ENCODE measurements at places on chromosomes 2 and 18. TPM values are rescaled to one million over a fixed set of nuclear protein-coding genes. Genes with fewer than 3 reads are reported as not detected.

- H3K27ac ChIP-seq, result no peak overlapping the region
- H3K36me3 ChIP-seq, result no peaks in the 10 kb centered on the region
- no peak overlapping the region for H3K4me3 ChIP-seq
- no peaks in the 10 kb centered on the region for H3K27me3 ChIP-seq
Observed at GRCh38 chr2:191577605-191578004, 100.3 kb upstream of the NABP1 start.

DNA sequence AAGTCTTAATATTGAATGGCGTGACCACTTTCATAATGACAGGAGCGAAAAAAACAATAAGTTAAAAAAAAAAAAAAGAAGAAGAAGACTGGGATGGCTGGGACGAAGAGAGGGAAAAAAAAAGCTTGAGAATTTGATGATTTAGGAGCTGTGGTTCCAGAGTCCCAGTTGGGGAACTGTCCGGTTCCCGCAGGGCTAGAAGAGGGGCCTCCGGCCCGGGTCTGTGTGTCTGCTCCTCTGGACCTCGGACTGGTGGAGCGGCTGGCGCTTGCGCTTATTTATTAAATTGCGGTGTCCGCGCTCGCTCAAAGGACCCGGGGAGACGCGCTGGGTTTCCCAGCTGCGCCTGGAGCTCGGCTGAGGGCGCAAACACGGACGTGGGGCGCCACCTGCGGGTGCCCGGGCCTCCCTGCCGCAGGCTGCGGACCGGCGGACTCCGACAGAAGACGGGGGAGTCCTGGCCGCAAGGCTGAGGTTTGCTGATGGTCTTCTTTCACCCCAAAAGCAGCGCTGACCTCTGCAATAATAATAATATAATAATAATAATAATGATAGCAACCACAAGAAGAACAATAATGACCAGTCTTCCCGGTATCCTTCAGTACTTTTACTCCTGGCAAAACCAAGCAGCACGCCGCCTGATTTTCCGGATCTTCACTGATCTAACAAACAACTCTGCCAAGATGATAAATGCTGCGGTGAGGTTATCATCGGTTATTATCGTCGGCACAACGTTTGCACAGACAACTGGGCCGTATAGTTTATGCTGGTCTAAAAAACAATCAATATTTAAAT is at the start of gene CBLN2:
Gene CBLN2 (minus strand): TSS at position 251 of the 795 bp plus-strand sequence. CDS start 2,182 bp downstream, outside the sequence.
- peaks cover 49% of the 10 kb centered on the region for H3K27me3 ChIP-seq
- H3K4me3 ChIP-seq, result peak within 1 kb of the TSS; percentile 55
- no peak within 1 kb of the TSS for H3K27ac ChIP-seq
- no peaks in the 10 kb centered on the region for H3K4me1 ChIP-seq

DNA sequence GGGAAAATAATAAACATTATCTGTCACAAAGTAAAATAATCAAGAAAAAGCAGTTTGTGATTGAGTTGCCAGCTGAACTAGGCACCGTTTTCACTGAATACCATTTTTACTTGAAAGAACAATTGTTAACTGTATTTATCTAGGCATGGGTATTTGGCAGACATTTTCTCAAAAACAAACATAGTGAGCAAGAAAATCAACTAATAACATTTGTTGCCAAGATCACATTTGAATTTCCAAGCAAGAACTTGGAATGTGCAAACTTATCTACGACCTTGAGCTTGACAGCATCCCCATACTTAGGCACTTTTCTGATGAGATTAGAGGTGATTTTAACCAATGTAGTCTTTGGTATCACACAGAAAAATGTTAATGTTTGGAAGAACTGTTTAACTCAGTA is 16.7 kb downstream of the SS18 start:
- H3K4me3 ChIP-seq, result no peak overlapping the region
- DNase-seq, result no peak
- no peaks in the 10 kb centered on the region for H3K4me1 ChIP-seq
- peaks cover 74% of the 10 kb centered on the region for H3K36me3 ChIP-seq
- H3K27me3 ChIP-seq, result no peaks in the 10 kb centered on the region

- no peaks in the 10 kb centered on the region for H3K4me1 ChIP-seq
- H3K27me3 ChIP-seq, result peaks cover 26% of the 10 kb centered on the region
- no peak for DNase-seq
- H3K27ac ChIP-seq, result no peak overlapping the region
- H3K36me3 ChIP-seq, result no peaks in the 10 kb centered on the region
Observed at GRCh38 chr18:57951117-57951796, 92.8 kb upstream of the NEDD4L start.

GRCh38 chr18:366466-367061 is 98.7 kb upstream of the THOC1 start:
- no peak overlapping the region for H3K27ac ChIP-seq
- H3K4me1 ChIP-seq, result peaks cover 38% of the 10 kb centered on the region
- no peaks in the 10 kb centered on the region for H3K27me3 ChIP-seq
- H3K36me3 ChIP-seq, result no peaks in the 10 kb centered on the region
- no peak for DNase-seq
- no peak overlapping the region for H3K4me3 ChIP-seq

DNA sequence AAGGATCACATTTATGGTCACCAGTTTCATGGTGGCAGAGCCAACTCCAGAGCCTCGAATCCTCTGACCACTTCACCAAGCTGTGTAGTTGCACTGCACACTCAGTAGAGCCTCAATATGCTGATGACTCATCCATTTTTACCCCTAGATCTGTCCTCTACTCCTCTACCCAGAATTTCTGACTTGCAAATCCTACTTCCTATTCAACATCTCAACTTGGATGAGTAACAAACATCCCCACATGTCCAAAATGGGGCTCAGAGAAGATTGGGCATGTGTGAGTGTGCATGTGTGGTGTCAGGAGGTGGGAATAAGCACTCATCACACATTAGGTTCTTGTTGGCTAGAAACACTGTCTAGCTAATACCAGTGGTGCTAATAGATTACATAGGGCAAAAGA is 57.8 kb upstream of the IGFBP2 start:
- DNase-seq, result no peak
- H3K27ac ChIP-seq, result no peak overlapping the region
- no peak overlapping the region for H3K4me3 ChIP-seq
- H3K36me3 ChIP-seq, result no peaks in the 10 kb centered on the region

TMEM198 gene
- 2.2 TPM for polyA plus RNA-seq

NPAS2 gene
- polyA plus RNA-seq, result 4.5 TPM

SERPINB3 gene
- not detected for polyA plus RNA-seq

PARD3B gene
- polyA plus RNA-seq, result 3.3 TPM
